ENCODE measurements at places on chromosomes 16 and 17.

GRCh38 chr16:60091529-60091928 is 1357.4 kb upstream of the GOT2 start:
- no peak for DNase-seq

DNA sequence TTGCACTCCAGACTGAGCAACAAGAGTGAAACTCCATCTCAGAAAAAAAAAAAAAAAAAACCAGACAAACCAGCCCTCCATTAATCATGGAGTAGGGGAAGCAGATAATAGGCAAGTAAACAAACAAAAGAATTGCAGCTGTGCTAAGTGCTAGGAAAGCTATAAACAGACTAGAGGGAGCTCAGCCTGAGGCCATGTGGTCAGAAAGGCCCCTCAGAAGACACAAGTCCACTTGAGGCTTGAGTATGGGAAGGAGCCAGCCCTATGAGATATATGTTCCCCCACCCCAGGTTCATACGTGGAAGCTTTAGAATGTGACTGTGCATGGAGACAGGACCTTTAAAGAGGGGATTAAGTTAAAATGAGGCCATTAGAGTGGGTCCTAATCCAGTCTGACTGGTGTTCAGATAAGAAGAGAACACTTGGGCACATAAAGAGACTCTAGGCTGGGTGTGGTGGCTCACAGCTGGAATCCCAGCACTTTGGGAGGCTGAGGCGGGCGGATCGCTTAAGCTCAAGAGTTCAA is 132.6 kb upstream of the NOL11 start:
- DNase-seq, result no peak

DNA sequence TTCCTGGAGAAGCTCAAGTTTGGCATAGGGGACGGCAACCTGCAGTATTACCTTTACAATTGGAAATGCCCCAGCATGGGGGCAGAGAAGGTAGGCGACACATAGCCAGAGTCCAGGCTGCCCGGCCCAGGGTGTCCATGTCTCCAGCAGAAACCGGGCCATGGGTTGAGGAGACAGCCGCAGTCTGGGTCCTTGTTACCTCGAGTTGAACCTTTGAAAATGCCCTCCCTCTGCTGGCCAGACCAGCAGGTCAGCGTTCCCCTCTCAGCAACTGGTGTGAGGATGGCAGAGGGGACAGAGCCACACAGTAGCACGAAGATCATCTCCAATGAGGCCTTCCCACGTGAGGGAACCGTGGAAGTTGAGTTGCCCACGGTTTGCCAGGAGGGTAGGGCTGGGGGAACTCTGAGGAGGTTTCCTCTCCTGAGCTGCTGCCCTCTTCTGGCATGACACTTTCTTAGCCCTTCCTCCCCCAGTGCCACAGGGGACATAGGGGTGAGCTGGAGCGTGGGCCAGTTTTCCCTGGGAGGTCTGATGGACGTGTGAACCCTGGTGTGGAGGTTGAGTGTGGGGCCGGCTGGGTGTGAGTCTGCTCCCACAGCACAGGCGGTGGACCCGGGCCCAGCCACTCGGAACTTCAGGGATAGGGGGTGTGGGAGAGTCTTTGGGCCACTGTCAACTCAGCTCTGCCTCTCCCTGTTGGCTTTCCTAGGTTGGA is 27.2 kb downstream of the PLCD3 start:
- no peak for DNase-seq

DNA sequence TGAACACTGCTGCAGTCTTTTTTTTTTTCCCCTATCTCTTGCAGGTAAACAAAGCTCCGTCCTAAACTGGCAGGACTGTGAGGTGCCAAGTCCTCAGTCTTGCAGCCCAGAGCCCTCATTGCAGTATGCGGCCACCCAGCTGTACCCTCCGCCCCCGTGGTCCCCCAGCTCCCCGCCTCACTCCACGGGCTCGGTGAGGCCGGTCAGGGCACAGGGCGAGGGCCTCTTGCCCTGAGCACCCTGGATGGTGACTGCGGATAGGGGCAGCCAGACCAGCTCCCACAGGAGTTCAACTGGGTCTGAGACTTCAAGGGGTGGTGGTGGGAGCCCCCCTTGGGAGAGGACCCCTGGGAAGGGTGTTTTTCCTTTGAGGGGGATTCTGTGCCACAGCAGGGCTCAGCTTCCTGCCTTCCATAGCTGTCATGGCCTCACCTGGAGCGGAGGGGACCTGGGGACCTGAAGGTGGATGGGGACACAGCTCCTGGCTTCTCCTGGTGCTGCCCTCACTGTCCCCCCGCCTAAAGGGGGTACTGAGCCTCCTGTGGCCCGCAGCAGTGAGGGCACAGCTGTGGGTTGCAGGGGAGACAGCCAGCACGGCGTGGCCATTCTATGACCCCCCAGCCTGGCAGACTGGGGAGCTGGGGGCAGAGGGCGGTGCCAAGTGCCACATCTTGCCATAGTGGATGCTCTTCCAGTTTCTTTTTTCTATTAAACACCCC is 13.8 kb downstream of the IL34 start:
- DNase-seq, result no peak

DNA sequence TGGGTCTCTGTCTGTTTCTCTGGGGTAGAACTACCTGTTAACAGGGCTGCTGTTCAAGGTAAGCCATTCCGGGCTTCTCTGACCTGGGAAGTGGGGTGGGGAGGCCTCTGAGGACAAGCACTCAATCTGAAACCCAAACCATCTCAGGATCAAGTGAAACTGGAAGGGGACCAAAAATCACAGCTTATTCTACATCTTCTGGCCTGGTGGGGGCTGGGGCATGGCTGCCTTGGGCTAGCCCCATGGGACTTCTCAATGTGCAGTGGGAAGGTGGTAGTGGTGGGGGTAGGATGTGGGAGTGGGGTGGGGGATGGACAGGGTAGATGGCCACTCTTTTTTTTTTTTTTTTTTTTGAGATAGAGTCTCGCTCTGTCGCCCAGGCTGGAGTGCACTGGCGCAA is 5.5 kb downstream of the FLOT2 start:
- no peak for DNase-seq

DNA sequence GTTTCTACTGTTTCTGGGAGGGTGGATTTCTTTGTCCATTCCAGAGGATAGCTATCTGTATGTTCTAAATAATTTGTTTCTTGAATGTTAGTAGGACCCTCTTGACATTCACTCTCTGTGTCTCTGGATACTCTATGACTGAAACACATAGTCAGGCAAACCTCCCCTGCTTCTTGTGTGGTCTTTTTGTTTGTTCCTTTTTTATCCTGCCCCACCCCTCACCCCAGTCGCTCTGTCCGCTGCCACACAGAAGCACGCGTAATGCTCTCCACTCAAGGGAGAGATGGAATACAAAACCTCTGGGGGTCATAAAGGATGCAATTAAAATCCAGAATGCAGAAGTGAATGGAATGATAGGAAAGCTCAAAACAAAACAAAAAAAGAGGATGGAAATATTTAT is 253.1 kb downstream of the RBFOX1 start:
- DNase-seq, result no peak

DNA sequence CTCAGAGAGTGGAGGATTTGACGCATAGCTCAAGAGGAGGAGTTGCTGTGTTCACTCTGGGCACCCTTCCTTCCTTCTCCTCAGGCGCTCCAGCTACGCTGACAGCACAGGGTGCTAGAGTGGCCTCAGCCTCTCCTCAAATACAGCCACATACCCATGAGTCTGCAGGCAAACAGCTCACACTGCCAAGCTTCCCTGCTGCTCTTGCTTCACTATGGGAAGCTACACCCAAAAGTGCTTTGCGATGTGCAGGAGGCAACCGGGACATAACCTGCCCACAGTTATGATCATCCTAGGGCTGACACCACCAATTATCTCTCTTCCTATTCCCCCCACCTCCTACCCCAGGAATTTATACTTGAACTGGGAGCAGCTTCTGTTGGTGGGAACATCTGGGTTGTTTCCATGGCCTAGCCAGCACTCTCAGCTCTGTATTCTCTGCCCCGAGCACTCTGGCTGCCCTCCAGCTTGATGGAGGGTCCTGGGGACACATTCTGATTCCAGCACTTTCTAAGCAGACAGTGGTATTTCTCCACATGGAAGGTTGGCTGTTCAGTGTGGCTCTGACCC is 40.3 kb upstream of the SREBF1 start:
- no peak for DNase-seq

- no peak for DNase-seq
These were observed 47.3 kb upstream of the CMIP start for GRCh38 chr16:81397058-81397878.
